ENCODE measurements at places on chromosomes 2 and 18.
A peak's percentile ranks its signal among the peaks of the same experiment; 100 is the strongest.

DNA sequence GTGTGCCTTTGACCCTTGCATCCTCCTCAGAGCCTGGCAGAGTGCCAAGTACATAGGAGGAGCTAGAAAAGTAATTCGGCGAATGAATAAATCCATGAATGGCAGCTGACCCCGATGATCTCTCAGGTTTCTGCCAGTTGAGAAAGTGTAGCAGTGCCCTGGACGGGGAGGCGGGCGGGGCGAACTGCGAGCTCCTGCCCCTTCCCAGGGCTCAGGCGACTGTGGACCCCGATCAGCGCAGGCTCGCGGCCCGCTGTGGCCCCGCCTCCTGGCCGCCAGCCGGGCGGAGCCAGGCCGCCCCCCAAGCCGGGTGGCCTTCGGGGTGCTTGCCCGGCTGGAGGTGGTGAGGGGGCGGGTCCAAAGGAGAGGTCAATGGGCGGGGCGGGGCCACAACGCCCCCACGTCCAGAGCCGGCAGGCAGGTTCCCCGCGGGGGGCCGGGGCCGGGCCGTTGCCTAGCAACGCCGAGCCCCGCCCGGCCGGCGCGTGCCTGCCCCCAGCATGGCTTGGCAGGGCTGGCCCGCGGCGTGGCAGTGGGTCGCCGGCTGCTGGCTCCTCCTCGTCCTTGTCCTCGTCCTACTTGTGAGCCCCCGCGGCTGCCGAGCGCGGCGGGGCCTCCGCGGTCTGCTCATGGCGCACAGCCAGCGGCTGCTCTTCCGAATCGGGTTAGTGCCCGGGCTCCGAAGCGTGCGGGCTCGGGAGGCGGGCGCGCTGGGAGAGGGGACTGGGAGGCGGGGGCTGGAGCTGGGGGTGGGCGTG is 30.6 kb upstream of the TMBIM1 start:
- peak; percentile 89 for DNase-seq

GRCh38 chr18:9217743-9218451 is 81.3 kb downstream of the ANKRD12 start:
- DNase-seq, result no peak

GRCh38 chr2:183375821-183376220 is 251.6 kb downstream of the NUP35 start:
- no peak for DNase-seq

- no peak for DNase-seq
These were observed 765.4 kb downstream of the MBD2 start for GRCh38 chr18:53458944-53459580.

- DNase-seq, result no peak
These were observed 51.7 kb downstream of the FAM168B start for GRCh38 chr2:131041402-131042147.

DNA sequence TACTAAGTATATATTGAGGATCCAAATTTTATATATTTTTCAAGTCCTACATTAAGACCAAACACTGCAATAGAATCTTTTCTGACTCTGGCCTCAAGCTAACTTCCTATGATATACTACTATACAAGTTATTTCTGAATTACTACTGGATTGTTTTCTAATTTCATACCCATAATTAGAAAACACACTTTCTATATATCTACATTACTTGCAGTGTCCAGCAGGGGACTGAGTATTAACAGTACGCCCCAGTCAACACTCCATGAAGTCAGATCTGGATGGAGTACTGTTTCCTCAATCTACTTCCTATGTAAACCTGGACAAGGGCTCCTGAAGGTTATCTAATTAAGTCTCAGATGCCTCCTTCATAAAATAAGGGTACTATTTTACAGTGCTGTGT is 26.5 kb downstream of the RMP24 start:
- no peak for DNase-seq

DNA sequence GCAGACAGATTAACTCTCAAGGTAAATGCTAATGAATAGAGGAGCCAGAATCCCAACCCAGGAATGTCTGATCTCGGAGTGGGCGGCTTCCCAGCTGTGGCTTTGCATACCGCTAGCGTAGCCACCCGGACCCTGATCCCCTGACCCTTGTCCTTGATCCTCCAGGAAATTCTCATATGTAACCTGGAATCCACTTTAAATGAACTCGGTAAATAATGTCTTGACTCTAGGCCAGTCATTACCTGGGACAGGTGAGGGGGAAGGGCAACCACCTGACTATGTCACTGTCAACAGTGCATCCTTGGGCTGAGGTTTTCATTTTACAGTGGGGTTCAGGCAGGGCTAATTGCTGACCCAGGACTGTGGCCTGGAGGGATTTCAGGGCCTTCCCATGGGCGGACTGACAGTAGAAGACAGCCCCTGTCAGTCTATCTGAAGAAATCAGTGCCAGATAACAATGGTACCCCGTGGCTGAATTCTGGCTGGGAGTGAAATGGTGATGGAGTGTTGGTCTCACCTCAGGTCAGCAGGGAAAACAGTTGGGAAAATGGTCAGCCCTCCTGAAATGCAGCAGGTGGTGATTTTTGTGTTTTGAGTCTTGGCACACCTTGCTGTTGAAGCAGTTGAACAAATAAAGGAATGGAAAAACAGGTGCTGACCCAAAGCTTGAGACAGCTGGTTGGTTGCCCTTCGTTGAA is 9.6 kb downstream of the ACKR3 start:
- DNase-seq, result peak; percentile 77

DNA sequence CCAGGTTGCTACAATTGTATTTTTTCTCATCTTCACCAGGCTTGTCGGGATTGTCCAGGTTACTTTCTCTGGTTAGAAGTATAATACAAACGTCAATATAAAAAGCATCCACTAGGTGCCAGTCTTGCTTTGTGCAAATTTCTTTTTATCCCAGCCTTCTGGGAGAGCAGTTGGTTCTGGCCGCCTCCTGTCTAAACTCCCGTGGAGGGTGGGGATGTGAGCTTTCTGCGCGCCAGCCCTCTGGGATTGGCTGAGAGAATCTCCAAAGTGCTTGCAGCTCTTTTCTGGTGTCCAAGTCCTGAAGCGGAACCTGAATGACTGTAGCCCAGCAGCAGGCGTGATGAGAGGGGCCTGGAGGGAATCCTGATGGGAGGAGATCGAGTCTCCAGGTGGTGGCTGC is 22.4 kb upstream of the TOGARAM2 start:
- no peak for DNase-seq

GRCh38 chr2:225334514-225334913 is 65.0 kb upstream of the NYAP2 start:
- DNase-seq, result no peak

- no peak for DNase-seq
These were observed 213.1 kb downstream of the MYO3B start for GRCh38 chr2:170391018-170391417.

DNA sequence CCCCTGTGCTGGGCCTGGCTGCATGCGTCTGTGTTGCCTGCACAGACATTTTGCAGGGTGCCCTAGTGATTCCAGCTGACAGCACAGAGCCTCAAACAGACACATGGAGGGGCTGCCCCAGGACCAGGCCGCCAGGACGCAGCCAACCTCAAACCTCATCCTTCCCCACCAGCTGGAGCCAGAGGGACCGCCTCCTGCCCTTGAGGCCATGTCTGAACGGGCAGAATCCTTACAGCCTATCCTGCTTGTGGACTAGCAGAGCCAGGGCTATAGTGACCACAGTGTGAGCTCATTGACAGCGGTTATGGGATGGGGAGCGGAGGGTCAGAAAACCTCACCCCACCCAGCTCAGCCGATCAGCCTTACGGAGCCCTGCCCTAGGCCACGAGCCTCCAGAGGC is 22.4 kb downstream of the ODC1 start:
- no peak for DNase-seq

GRCh38 chr2:205352593-205352992 is 329.7 kb upstream of the NRP2 start:
- no peak for DNase-seq

- no peak for DNase-seq
These were observed 213.4 kb upstream of the STK17B start for GRCh38 chr2:196384729-196385128.

- no peak for DNase-seq
These were observed 277.5 kb upstream of the KLHL29 start for GRCh38 chr2:23107327-23107941.

DNA sequence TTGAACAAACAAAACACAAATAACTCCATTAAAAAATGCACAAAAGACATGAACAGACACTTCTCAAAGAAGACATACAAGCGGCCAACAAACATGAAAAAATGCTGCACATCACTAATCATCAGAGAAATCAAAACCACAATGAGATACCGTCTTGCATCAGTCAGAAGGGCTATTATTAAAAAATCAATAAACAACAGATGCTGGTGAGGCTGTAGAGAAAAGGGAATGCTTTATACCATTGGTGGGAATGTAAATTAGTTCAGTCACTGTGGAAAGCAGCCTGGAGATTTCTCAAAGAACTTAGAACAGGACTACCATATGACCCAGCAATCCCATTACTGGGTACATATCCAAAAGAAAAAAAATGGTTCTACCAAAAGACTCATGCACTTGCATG is 37.8 kb downstream of the GPR155 start:
- DNase-seq, result no peak

GRCh38 chr2:111108745-111109271 is 11.9 kb upstream of the BCL2L11 start:
- DNase-seq, result no peak

Data from posterior vena cava (tissue), 2 donors.